ENCODE measurements at places on chromosomes 2 and 18. TPM values are rescaled to one million over a fixed set of nuclear protein-coding genes. Genes with fewer than 3 reads are reported as not detected.

NEB gene
- polyA plus RNA-seq = 31.0 TPM

PAIP2B gene
- 14.2 TPM for polyA plus RNA-seq

LYPD6B gene
- not detected for polyA plus RNA-seq

ATP5MC3 gene
- polyA plus RNA-seq = 1,357 TPM

TMEM247 gene
- polyA plus RNA-seq = not detected

AAK1 gene
- polyA plus RNA-seq = 13.8 TPM

ANKRD30BL gene
- polyA plus RNA-seq = not detected

CAPN13 gene
- not detected for polyA plus RNA-seq

NT5C1B gene
- polyA plus RNA-seq = not detected

ANKRD30B gene
- polyA plus RNA-seq = not detected

CD8A gene
- 1.1 TPM for polyA plus RNA-seq

PDE11A gene
- polyA plus RNA-seq = 0.16 TPM
